Fibroblast of skin of left quadriceps (primary cell): ENCODE measurements at places on chromosomes 16 and 17.

DNA sequence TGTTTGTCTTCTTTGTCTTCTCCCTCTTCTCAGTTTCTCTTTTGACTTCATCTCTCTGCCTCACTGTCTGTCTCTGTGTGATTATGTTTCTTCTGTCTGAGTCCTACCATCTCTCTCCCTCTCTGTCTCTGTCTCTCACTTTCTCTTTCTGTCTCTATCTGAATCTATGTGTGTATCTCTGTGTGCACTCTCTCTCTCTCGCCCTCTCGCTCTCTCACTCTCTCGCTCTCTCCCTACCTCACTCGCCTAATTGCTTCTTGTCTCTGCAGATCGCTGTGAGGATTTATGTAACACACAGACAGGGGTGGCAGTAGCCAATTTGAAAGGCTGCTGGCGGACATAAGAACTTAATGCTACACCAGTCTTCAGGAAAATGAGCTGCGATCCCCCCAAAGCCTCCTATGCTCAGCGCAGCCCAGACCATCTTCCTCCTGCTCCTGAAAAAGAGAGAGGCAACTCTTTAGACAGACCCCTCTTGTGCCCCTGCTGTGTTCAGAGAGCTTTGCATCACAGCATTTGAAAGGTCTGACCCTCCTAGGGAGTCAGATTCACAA lies 140.9 kb downstream of the CCT6B start:
- DNase-seq: no peak

DNA sequence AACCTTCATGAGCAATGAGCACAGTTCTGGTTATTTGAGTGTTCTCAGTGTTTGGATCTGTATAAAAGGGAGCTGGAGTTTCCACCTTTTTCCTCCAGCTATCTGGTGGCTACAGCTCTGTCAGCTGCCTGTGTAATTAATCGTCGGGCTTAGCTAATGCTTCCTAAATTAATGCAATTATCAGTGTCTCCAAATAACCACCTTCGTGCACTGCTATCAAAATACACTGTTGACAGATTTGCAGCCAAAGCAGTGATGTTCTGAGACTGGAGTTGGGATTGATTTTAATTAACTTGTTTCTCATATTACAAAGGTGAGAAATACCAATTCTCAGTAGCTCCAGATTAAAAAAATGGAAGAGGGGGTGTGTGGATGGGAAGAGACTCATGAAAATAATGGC lies 325.8 kb downstream of the CBLN1 start:
- DNase-seq: no peak

- DNase-seq: no peak
Observed at GRCh38 chr17:29616300-29617048, 6.2 kb downstream of the CORO6 start.

DNA sequence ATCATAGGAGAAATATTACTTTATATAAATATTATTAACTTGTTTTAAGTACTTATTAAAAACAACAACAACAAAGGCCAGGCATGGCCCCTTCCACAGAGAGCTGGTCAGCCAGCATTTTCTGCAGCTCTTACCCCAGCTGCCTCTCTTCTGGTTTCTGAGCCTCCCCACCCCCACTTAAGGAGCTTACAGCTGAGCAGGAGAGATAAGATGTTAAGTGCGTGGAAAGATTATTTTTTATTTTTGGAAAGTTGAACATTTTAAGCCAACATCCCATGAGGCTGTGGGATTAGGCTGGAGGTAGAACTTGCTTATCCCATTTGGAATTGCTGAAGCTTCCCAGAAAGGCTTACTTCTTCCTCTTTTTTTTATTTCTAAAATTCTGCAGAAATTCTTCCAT lies 401.2 kb downstream of the SEC14L1 start:
- DNase-seq: no peak

DNA sequence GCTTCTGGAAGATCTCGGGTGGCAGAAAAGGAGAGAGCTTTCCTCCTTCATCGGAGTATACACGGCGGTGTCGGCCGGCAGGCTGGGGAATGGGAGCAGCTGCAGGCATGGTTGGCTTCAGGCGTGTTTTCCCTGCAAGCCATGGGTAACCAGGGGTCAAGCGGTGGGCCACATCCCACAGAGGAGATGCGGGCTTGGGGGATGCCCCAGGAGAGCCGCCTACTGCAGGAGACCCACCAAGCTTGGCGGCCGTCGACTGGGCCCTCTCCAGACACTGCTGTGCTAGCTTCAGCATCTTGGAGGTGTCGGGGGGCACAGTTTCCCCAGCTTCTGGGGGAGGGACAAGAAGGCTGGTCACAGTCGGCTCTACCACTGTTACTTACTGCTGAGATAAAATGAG lies 4.2 kb downstream of the VPS9D1 start:
- no peak for DNase-seq

DNA sequence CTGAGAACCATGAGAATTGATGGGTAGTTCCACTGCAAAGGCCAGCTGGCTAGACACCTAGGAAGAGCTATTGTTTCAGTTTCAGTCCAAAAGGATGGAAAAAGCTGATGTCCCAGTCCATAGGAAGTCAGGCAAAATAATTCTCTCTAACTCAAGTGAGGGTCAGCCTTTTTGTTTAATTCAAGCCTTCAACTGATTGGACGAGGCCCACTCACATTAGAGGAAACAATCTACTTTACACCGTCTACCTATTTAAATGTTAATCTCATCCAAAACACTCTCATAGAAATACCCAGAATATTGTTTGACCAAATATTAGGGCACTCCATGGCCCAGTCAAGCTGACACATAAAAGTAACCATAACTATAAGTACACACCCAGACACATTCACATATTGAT lies 14.4 kb upstream of the CCL13 start:
- DNase-seq: no peak

GRCh38 chr16:28549301-28549899 lies 4.3 kb upstream of the SGF29 start:
- no peak for DNase-seq

GRCh38 chr17:45310380-45311324 lies 6.2 kb downstream of the MAP3K14 start:
- no peak for DNase-seq

GRCh38 chr17:64331931-64332493 lies 58.6 kb downstream of the PECAM1 start:
- no peak for DNase-seq

- no peak for DNase-seq
Observed at GRCh38 chr16:84326545-84326944, 31.9 kb downstream of the WFDC1 start.

GRCh38 chr17:6712854-6713129 lies 377 bp downstream of the SLC13A5 start:
- no peak for DNase-seq
